ENCODE measurements at places on chromosomes 6 and 20.

GRCh38 chr6:50361641-50362331 is 312.1 kb upstream of the DEFB112 start:
- no peak for DNase-seq

DNA sequence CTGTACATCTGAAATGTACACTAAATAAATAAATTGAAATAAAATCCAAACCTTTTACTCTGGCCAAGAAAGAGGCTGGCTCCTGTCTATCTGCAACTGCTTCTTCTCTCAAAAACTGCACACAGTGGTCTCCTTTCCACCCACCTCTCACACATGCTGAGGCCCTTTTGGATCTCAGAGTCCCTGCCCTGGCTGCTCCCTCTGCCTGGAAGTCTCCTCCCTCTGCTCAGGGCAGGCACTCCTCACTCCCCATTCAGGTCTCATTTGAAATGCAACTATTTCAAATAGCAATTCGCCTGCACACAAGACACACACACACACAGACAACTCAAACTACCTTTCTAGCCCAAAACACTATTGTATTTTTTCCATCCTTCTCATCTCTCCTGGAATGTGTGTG is 348.8 kb downstream of the PKHD1 start:
- no peak for DNase-seq

GRCh38 chr6:163354761-163355425 is 59.6 kb upstream of the QKI start:
- DNase-seq, result no peak

DNA sequence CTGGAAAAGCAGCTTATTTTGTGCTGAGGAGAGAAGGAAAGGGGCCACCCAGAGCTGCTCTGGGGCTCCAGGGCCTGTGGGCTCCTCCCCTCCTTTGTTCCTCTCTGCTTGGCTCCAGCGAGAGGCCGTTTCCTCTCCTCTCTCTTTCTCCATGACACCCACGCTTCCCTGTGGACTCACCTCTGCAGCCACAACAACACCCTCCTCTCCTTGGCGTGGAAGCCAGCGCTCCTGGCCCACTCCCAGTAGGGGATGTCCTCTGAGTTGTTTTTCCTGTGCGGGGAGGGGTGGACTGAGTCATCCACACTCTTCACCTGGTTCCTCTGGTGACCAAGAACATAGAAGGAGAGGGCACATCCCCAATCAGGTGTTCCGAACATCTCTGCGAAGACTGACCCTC is 4.9 kb upstream of the CDSN start:
- no peak for DNase-seq

DNA sequence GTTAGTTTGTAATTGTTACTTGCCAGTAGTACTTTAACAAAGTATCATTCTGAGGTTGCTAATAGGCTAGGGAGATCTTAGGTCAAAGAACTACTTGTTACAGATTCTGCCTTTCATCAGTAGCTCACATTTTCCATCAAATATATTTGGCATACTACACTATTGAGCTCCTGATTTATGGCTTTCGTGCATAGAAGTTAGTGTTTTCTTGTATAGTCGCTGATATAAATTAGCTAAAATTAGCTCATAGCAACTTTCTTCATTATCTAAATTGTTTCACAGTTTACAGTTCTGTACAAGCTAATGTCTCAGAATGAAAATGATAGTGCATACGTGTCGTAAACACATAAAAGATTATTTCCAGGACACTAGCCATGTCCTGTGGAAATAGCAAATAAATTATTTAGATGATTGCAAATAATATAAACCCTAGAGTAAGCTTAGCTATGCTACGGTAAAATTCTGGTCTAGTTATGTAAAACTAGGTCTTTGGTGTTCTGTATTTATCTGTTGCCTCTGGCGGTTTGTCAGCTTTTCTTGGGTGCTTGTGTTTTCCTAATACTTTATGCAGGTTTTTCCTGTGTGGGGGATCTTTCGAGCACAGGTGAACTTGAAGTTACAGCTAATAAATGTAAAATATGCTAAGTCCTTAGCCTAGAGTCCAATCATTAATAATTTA is 15.1 kb downstream of the PDE7B start:
- DNase-seq, result no peak

DNA sequence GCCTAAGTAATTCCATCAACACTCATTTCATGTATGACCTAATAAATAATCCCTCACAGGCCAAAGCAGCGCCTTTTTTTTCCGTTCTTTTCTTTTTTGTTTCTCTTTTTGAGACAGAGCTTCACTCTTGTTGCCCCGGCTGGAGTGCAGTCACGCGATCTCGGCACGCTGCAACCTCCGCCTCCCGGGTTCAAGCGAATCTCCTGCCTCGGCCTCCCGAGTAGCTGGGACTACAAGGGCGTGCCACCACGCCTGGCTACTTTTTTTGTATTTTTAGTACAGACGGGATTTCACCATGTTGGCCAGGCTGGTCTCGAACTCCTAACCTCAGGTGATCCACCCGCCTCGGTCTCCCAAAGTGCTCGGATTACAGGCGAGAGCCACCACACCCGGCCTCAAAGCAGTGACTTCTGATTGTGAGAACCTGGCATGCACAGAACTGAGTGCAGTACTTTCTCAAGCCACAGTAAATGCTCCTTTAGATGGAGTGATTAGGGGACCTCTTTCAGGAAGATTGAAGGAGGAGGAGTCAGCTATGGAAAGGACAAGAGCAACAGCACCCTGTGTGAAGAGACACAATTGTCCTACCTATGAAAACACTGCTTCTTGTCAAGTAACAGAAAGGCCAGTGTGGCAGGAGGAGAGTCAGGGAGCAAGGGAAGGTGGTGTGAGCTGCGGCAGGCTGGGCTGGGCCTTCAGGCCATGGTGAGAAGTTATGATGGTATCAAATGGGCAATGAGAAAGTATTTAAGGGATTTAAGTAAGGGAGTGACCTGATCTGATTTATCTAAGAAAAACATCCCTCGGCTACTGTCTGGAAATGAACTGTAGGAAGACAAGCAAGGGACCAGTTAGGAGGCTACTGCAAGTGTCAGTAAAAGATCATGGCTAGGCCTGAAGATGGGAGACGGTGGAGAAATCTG is 1.7 kb upstream of the SCAF8 start:
- no peak for DNase-seq

- DNase-seq, result no peak
Observed at GRCh38 chr6:7912736-7913517, 2.3 kb upstream of the TXNDC5 start.

DNA sequence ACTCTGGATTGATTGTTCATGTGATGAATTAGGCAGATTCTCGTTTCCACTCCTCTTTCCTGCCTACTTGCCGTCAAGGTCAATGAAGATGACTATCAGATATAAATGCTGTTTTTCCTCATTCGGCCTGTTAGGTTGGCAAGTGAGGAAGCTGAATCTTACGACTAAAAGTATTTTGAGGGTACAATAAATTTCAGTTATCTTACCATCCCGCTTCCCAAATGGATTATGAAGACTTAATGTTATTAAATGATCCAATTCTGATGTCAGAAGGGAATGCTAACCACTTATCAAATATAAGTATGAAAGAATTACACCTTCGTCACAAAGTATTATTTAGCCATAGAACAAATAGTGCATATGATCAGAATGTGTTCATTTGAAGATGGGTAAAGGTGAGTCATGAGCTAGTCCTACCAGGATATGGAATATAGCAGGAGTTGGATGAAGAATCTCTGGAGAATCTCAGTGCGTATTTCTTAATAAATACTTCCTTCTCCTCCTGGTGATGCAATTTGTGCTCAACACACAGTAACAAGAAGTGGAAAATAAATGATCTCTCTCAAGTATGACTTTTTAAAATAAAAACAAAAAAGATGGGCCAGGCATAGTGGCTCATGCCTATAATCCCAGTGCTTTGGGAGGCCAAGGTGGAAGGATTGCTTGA is 4.6 kb downstream of the GPLD1 start:
- DNase-seq, result no peak

GRCh38 chr6:41344876-41345275 is 9.5 kb downstream of the NCR2 start:
- DNase-seq, result no peak

DNA sequence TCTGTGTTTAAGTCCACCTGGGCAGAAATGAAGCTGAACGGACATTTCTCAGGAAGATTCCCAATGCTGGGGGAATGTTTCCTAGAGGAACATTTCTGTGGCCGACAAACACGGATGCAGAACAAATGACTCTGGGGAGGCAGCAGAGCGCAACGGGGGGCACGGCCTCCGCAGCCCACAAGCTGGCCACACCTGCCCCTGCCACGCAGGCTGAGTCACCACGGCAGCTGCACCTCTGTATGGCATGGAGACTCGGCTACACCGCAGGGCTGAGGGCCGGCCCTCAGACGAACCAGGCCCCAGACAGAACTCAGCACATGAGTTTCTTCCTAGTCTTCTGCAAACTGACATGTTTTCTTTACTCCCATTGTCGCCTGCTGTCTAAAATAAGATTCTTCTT is 10.0 kb upstream of the PRR18 start:
- no peak for DNase-seq

GRCh38 chr6:146209942-146210341 is 181.1 kb downstream of the GRM1 start:
- DNase-seq, result no peak

Measured in amniotic stem cell (primary cell).